ENCODE measurements at places on chromosomes 7 and 10. TPM values are rescaled to one million over a fixed set of nuclear protein-coding genes. Genes with fewer than 3 reads are reported as not detected.

SPOCK2 gene
- total RNA-seq = 91.6 TPM

RELN gene
- 0.28 TPM for total RNA-seq

KLF14 gene
- total RNA-seq = 0.05 TPM

ENTPD1 gene
- 20.5 TPM for total RNA-seq

PCDH15 gene
- 0.14 TPM for total RNA-seq

PHYH gene
- 7.7 TPM for total RNA-seq

PLAC9 gene
- 9.8 TPM for total RNA-seq

CADPS2 gene
- 7.4 TPM for total RNA-seq

RBP3 gene
- 0.05 TPM for total RNA-seq

VPS37D gene
- 1.2 TPM for total RNA-seq

C10orf105 gene
- 0.42 TPM for total RNA-seq

BHLHA15 gene
- total RNA-seq = not detected

IRF5 gene
- 10.0 TPM for total RNA-seq

AGAP5 gene
- total RNA-seq = 3.7 TPM

PAPOLB gene
- total RNA-seq = under 0.01 TPM

PLXNA4 gene
- total RNA-seq = 0.66 TPM

OPN4 gene
- total RNA-seq = under 0.01 TPM

CHAT gene
- 0.09 TPM for total RNA-seq

HIP1 gene
- 3.3 TPM for total RNA-seq

LRGUK gene
- total RNA-seq = 0.42 TPM

PTPRE gene
- total RNA-seq = 15.2 TPM

PLCE1 gene
- total RNA-seq = 1.2 TPM

EBLN1 gene
- not detected for total RNA-seq

NCAPG2 gene
- 22.7 TPM for total RNA-seq

WAC gene
- total RNA-seq = 70.5 TPM

CNPY1 gene
- total RNA-seq = not detected

Data from thymus (tissue), 14 donors.